ENCODE measurements at places on chromosomes 7 and 10.

GRCh38 chr10:80196270-80196949 lies 8.9 kb downstream of the ANXA11 start:
- no peak for DNase-seq

DNA sequence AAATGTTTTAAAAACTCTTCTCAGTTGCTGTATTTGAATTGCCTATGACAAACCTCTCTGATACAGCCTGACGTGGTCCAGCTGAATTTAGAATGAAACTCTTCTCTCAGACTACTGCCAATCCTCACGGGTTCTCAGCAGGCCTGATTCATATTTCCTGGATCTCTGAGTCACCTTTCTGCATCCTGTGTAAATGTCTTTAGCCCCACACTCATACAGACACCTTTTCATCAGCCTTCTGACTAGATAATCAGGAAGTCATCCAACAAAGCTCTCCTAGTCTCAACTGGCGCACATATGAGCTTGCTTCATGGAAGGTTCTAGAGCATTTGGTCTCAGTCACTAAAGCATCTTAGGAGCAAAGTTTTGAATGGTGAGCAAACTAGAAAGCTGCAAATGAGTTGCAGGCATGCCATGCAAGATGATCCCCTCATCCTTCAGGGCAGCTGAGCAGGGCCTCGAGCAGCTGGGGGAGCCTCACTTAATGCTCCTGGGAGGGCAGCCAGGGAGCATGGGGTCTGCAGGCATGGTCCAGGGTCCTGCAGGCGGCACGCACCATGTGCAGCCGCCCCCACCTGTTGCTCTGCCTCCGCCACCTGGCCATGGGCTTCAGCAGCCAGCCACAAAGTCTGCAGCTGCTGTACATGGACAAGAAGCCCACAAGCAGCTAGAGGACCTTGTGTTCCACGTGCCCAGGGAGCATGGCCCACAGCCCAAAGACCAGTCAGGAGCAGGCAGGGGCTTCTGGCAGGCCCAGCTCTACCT lies 182.8 kb downstream of the ARHGAP12 start:
- peak; percentile 40 for DNase-seq

GRCh38 chr7:47551668-47552440 lies 30.1 kb downstream of the TNS3 start:
- no peak for DNase-seq

- no peak for DNase-seq
Observed at GRCh38 chr10:21514818-21515351, 10.6 kb downstream of the SKIDA1 start.

- no peak for DNase-seq
Observed at GRCh38 chr10:130111852-130112180, 1.2 kb upstream of the C10orf143 start.

DNA sequence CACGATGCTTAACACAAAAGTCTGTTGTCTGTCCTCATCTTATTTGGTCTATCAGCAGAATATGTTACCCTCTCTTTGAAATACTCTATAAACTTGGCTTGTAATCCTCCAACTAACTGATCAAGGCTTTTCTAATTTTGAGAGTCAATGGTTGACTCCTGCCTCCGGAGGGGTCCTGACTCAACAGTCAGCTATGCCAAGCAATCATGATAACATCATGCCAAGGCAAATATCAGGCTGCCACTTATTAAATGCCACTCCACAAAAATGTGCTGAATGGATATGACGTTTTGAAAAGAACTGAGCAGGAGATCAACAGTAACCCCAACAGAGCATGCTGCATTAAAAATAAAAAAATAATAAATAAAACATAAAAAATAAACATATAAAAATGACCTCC lies 116.1 kb downstream of the PARD3 start:
- no peak for DNase-seq

DNA sequence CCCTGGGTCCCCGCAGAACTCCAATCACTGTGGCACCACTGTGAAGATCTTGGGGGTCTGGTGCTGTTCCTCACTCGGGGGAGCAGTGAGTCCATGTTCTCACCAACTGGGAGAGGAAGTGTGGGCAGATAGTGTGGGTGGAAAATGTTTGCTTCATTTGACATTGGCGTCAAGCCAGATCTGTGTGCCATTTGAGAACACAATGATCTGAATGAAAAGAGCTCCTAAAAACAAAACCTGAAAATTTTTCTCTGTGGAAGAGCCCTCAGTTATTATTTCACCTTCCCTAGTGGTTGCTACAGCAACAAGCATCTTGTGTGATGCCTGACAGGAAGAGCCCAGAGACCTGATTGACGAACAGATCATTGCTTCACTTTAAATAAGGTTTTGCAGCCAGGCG lies 125.6 kb downstream of the VIPR2 start:
- DNase-seq, result no peak

- no peak for DNase-seq
Observed at GRCh38 chr7:127845522-127846214, 185.6 kb downstream of the LRRC4 start.

DNA sequence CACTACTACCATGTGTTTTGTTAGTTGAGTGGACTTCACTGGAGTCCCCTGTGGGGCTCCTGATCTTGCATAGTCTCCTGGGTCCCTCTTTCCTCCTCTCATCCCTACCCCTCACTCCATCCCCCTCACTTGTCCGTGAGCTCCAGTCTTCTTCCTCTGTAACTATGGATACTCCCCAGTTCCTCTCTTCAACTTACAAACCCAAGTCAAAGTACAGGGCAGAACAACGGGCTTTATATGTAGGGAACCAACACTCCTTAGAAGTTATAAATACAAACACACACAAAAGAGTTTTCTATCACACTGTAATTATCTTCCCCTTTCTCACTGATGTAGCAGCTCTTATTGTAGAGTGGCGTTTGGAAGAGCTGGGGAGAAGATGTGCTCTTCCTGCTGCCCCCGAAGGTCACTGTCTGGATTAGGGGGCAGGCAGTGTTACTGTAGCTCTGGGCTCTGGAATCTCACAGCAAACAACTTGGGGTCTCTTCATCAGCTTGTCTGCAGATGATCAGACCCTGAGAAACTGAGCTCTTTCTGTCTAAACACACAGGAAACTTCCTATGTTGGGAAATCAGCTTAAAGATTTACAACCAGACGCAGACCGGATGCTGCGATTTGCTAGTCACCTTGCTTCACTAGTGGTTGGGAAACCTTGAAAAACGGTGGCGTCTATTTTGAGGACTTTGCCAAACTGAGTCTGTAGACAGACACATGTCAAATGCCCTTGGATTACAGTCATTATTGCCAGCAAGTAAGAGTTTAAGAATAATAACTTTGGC lies 13.6 kb downstream of the SNX10 start:
- DNase-seq, result no peak

- no peak for DNase-seq
Observed at GRCh38 chr10:5013385-5013784, 9.7 kb upstream of the AKR1C2 start.

DNA sequence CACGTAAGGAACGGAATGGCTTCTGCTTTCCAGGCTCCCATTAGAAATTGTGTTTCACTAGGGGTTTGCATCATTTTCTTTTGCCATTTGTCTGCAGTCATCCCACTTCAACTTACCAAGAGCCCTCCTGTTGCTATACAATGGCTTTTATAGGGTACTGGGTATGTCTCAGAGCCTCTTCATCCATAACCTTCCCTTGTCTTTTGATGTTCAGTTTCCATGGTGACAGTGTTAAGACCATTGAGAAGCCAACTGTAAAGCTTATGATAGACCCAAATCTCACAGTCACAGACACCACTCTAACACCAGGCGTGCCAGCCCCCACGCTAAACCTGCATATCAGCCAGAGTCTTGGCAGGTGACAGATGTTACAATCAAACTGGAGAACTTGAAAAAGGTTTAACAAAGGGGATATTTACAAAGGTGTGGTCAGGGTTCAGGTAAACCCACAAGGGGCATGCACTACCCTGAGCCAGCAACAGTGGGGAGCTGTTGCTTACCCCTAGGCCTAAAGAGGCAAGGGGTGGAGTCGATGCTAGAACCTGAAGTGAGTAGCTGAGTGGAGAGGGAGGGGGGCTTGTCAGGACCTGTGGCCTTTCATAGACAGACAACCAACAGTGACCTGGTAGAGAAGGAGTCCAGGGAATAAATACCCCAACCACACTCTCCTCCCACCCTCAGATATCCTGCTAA lies 53.2 kb upstream of the ABLIM1 start:
- DNase-seq, result no peak

- DNase-seq, result no peak
Observed at GRCh38 chr7:157857578-157858075, 520.8 kb downstream of the DNAJB6 start.

GRCh38 chr7:87628780-87629569 lies 777 bp downstream of the RUNDC3B start:
- no peak for DNase-seq

- no peak for DNase-seq
Observed at GRCh38 chr7:70383066-70383782, 748.7 kb upstream of the GALNT17 start.

- no peak for DNase-seq
Observed at GRCh38 chr10:52447931-52448353, 133.9 kb downstream of the DKK1 start.

DNA sequence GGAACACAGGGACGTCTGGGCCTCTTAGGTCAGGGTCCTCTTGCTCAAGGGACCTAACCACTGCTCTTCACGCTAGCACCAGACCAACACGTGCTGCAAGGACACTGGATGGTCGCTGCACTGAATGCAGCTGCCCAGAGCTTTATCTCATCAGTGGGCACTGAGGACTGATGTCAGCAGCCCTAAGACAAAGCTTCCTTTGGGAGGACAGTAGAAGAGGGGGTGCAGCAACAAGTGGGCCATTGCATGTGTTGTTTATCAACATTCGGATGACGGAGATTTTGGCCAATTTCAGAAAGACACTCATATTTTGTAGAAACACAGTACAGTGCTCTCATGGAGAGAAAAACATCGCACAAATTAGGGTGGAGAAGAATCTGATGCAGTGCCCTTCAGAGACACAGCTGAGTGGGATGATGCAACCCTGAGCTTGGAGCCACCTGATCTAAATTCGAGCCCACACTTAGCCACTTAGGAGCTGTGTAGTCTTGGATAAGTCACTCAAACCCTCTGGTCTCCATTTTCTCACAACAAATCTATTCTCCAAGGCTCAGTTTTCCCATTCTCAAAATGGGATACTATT lies 1.7 kb downstream of the OPALIN start:
- DNase-seq, result no peak

DNA sequence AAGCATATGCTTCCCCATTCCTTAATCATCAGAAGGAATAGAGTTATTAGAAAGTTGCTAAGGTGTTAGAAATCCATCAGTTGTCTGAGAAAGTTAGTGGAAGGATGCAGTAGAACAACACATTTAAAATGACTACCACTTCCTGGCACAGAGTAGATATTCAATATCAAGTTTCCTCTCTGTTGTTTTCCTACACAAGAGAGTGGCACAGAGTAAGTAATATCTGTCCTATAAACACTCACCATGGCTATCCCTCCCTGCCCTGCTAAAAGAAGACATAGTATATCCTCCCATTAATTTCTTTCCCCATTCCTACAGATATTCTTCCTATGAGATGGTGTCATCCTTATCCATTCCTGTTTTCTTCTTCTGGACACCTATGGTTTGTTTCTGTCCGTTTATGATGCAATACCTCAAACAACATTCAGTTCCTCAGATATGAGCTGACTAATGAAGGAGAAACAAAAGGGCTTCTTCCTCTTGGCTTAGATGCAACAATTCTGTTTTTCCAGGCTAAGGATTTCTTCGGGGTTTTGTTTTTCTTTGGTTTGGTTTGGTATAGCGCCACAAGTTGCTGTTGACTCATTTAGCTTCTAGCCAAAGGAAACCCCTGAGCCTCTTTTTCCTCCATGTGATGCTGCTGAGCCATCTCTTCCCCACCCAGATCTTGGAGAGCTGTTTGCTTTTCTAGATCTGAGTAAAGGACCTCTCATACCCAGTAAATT lies 32.9 kb upstream of the BPGM start:
- peak; percentile 84 for DNase-seq

DNA sequence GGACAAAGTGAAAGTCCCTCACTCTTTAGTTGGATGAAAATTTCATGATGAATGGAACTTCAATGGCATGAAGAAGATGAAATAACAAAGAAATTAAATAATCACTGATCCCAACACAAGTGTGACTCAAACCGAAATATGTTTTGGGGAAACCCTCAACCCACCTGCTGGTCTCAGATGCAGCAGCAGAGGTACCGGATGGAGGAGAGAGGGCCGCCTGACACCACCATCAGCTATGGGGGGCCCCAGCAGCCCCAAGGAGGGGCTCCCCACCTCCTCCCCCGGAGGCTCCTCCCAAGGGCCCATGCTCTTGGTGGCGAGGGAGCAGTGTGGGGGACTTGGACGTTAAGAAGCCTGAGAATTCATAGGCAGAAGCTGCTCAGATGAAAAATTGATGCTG lies 137.2 kb upstream of the ADARB2 start:
- DNase-seq, result no peak

GRCh38 chr10:69866246-69866687 lies 64.6 kb downstream of the COL13A1 start:
- DNase-seq, result no peak

DNA sequence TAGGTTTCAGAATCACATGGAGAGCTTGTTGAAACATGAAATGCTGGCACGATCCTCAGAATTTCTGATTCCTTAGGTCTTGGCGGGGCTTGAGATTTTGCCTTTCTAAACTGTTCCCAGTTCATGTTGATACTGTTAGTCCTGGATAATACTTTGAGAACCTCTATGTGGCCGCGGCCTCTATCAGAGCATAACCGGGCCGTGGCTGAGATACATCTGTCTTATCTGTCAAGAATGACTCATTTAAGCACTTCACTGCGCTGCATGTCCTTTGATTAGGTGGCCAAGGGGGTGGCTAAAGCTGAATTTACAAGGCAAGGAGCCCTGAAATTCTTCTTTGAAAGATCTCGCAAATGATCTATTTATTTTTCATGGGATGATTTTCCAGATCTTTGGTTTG lies 66.9 kb downstream of the GALNT17 start:
- DNase-seq, result no peak

GRCh38 chr7:99036546-99037111 lies 107.3 kb downstream of the SMURF1 start:
- DNase-seq, result no peak

- no peak for DNase-seq
Observed at GRCh38 chr7:260441-261281, 29.3 kb upstream of the FOXL3 start.

- DNase-seq, result no peak
Observed at GRCh38 chr7:107076781-107077698, 32.5 kb downstream of the PRKAR2B start.

DNA sequence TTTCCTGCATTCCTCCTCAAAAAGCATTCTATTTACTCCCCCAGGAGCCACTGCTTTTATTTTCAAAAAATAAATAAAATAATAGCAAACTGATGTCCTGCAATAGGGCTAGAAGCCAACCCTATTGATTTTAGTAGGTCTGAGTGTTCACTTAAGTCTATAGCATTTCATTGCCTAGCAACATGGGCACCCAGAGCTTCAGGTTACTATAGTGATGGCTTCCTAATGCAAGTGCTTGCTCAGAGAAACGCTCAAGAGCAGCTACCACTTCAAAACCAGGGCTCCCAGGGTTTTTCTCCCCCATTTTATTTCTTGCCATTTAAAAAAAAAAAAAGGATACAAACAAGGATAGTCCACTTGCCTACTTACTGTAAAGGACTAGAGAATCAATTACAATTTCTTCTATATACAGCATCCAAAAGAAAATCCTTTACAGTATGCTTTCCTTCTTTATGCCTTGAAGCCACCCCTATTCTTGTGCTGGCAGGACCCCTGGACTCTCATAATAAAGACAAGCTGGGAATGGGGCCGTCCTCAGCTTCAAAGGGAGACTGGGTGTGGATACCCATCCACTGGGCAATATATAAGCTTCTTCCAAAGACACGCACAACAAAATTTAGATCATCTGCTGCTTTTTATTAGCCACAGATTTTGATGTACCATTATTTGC lies 133.3 kb downstream of the VPS41 start:
- DNase-seq, result no peak

- peak; percentile 11 for DNase-seq
Observed at GRCh38 chr7:149422162-149422913, 38.5 kb downstream of the ZNF777 start.

GRCh38 chr10:120342115-120342714 lies 114.8 kb upstream of the PLPP4 start:
- no peak for DNase-seq
